Left ventricle myocardium superior (tissue), 1 donor: ENCODE measurements at places on chromosomes 2 and 18.

GRCh38 chr18:27860701-27861107 is 316.2 kb downstream of the CDH2 start:
- peak; percentile 37 for DNase-seq

DNA sequence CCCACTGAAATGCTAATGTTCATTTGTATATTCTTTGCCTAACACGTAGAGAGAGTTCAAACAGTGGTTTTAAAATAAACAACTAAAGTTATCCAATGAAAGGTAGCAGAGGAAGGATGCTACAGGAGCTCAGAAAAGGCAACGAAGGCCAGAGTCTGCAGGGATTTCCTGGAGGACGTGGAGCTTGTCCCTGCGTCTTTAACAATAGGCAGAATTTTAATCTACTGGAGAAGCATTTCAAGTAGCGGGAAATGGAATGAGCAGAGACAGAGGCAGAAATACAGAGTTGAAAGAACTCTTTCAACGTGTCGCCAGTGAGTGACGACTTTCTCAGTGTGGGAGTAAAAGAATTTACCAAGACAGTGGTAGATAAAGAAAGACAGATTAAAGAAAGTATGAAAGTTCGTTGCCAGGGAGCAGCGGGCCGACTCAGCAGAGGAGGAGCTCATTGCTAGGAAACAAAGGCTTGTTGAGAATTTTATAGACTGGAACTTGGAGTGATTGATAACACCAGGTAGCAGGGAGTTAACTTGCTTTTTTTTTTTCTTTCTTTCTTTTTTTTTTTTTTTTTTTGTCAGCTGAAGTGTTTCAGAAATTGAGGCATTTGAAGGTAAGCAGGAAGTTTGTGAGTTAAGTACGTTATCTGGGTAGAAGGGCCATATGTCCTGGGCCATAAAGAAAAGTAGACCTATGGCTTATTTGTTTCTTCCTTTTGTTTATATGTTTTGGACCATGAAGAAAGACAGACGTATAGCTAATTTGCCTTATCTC is 625 bp upstream of the NBAS start:
- no peak for DNase-seq

DNA sequence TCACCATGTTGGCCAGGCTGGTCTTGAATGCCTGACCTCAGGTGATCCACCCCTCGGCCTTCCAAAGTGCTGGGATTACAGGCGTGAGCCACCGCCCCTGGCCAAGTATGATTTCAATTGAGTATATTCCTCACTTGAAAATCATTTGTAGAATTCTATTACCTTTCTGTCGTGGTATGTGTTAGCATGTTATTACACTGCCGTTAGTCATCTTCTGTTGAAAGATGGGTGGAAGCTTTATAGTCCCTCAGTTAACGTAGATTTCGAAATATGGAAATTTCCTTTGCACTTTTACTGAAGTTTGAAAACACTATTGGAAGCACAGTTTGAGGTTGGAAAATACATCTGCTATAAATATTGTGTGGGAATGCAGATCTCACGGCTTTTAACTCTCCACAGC is 14.7 kb downstream of the NIFK start:
- no peak for DNase-seq

- no peak for DNase-seq
These were observed 205.0 kb downstream of the RAD51AP2 start for GRCh38 chr2:17313261-17313660.

DNA sequence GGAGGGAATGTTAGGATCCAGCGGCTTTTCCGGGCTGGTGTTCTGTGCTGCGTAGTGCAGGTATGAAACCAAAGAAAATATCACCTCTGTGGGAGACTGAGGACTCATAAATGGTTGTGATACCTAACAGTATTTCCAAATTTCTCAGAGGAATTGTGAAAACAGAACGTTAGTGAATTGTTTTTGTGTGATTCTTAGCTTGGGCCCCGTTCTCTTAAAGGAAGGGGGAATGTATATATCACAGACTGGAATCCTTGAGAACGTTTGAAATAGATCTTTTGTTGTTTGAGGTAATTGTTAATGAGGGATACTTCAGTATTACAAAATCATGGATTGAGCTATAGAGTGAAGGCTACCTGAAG is 834 bp downstream of the ZNF638 start:
- no peak for DNase-seq

DNA sequence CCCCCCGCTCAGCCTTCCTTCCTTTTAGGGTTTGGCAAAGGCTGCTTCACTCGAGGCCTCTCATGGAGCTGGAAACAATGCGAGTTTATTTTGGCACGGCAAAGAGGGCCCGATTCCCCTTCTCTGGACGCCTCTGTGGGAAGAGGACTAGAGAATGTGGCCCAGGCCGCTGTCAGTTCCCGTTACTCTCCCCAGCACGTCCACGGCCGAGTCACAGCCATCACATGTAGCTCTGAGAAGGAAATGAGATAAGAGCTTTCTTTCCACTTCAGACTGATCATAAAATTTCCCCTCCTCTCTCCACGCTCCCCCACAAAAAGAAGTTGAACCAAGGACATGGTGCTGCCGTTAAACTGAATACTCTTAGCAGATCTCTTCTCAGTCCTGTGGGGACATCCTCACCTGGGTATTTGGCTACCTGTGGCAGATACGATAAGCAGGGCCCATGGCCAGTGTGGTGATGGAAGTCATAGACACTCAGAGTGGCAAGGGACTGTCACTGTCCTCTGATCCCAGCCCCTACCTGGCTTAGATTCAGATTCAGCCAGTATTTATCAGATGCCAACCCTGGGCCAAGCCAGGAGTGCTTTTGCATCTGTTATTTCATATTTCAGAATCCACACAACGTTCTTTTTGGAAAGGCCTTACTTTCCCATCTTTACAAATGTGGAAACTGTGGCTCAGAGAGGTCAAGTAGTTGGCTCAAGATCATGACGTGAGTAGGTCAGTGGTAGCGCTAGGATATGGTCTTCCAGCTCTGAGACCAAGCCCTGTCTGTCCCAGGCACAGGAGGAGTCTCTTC is 101.2 kb downstream of the MCFD2 start:
- DNase-seq = peak; percentile 88

DNA sequence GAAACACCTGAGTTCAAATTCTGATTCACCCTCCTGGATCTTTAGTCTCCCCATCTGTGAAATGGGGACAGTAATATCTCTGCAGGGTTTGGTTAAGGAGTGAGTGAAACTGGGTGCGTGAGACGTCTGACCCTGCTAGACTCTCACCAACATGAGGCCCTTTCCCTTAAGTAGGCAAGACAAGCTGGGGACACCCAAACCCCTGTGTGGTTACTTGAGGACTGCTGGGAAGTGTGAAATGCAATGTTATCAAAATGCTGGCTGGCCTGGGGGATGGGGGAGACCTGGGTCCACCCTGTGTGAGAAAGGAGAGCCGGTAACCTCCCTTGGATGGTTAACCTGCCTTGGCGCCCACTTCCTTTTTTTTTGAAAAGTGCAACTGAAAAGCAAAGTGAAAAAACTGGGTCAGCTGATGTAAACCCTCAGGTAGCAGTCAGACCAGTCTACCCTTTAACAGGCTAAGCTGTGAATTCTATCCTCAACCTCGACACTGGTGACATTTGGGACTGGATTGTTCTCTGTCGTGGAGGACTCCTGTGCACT is 82.3 kb downstream of the INPP5D start:
- DNase-seq = no peak

DNA sequence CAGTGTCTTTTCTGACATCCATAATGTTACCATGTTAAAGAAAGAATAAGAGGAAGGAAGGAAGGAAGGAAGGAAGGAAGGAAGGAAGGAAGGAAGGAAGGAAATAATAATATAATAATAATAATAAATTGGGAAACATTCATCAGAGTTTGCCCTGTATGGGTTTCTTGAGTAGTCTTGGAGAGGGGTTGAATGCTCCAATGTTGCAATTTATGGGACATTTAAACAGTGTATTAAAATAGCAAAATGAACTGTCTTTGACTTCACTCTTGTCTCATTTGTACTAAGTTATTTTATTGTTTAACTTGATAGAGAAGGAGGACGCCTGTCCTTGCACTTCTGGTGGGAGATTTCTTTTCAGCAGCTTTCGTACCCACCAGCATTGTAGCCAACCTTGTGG is 277.7 kb downstream of the RNF144A start:
- no peak for DNase-seq

DNA sequence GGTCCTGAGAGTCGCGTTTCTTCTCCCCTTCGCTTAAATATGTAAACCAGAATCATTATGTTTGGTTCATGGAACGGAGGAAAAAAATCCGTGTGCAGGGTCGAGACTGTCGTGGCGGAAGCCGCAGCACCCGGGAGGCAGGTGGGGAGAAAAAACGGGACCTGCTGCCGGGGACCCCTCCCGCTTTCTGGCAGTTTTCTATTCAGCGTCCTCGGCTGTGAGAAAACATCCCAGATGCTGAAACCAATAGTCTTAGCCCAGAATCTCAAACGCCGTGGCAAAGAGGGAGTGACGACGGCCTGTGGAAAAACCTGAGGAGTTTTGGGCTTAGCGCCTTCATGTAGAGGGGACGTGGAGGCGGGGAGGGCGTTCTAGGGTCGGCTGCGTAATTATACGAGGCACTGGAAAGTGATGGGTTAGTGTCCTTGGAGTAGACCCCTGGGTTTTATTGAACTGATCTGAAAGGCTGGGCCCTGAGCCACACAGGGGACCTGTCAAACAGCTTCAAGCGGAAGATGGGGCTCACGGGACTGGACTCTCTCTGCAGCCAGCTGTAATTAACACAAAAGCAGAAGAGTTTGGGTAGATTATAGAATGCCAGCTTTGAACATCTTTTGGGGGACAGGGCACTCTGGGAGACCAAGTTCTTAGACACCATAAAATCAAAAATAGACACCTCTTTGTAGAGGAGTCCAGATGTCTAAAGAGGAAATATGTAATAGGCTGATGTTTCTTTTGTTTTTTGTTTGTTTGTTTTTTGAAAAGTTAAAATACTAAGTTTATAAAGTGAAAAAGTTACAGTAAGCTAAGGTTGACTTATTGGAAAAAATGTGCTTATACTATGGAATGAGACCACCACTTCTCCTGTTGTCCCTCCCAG is 834 bp upstream of the BUB1 start:
- peak; percentile 41 for DNase-seq

DNA sequence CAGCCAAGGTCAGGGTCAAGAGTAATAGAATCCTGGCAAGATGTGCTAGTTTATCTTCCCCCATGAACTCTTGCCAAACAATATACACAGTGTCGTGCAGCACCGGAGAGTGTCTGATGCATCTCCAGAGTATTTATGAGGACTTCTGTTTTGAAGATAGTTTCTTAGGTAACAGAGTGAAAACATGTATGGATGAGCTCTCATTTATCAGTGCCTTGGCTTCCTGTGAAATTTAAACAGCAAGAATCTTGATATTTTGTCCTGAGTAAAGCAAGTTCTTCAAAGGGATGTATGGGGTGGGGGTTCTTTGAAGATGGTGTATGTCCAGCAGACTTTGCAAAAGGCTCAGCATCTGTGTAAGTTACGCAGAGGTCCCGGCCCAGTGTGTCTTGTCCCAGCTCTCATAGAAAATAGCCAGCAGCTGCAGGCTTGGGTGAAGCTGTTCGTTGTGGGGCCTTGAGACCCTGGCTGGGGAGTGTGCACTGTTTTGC is 361.0 kb upstream of the NT5C1B start:
- DNase-seq = no peak

DNA sequence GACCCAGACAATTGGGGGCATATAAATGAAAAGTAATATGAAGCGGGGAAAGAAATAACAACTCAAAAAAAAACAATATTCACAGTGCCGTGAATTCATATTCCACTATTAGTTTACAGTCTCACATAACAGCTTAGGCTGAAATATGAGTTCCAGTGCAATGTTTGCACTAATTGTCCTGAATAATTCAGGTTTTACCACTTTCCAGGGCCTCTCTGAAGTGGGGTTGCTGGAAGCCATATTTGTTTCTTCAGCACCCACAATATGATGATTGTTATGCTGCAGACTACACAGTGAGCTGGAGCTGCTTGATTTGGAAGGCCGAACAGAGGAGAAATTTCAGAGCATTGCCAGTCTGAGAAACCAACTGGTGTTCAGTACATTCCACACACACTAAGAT is 894.5 kb upstream of the ACVR2A start:
- no peak for DNase-seq

- no peak for DNase-seq
These were observed 715.2 kb downstream of the RNF144A start for GRCh38 chr2:7632420-7632819.

- DNase-seq = no peak
These were observed 66.8 kb downstream of the EPB41L5 start for GRCh38 chr2:120079647-120080046.

- no peak for DNase-seq
These were observed 180.9 kb upstream of the GALNT5 start for GRCh38 chr2:157076526-157077161.

DNA sequence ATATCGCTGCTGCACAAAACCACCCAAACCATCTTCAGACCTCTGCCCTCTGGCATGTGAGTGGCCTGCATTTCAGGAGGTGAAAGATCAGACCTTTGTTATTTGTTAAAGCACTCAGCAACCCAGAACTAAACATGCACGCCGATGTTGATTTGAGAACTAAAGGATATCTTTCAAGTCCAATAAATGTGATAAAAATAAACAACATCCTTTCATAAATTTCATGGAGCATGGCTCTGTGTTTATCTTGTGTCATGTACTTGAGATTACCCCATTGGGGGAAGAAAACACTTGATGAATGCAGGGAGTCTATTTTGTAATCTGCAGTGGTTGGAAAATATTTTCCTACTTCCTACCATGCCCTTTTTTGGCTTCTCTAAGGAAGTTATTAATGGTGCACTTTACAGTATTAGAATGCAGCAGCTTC is 70.8 kb upstream of the GATA6 start:
- DNase-seq = no peak

GRCh38 chr2:32862269-32863055 is 84.3 kb upstream of the LTBP1 start:
- DNase-seq = no peak

DNA sequence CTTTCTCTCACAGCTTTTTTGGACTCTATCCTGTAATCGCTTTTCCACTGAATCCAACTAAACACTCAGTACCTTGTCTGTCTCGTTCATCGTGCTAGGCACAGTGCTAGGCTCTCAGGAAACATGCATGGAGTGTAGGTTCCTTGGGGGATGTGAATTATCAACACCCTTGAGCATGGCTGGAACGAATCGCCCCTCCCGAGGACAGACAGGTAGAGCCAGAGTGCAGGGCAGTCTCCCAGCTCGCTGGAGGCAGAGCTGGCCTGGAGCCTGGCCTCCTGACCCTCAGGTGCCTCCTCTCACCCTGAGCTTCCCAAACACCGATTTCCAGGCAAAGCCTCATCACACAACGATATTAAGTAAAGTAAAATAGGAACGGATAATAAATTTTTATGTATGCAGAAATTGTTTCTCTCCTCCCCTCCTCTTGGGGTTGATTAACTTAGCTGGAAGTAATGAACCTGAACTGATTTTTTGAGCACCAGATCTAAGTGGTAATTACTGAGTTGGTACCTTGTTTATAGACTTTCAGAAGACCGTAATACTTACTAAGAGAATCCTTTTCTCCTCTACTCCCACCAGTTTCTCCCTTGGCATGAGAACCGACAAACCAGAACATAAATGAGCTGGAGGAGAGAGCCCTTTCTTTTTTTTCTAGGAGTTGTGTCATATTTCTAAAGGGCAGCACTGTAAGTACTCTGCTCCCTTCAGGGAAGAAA is 90.5 kb downstream of the MSH2 start:
- no peak for DNase-seq
